ENCODE measurements at places on chromosomes 5 and 9. TPM values are rescaled to one million over a fixed set of nuclear protein-coding genes. Genes with fewer than 3 reads are reported as not detected.
A peak's percentile ranks its signal among the peaks of the same experiment; 100 is the strongest.

The SOHLH1 gene
- polyA plus RNA-seq = not detected

The FBP2 gene
- polyA plus RNA-seq = not detected

The ADAMTS19 gene
- 0.08 TPM for polyA plus RNA-seq

The CDH6 gene
- polyA plus RNA-seq = not detected

The NEUROG1 gene
- polyA plus RNA-seq = not detected

The TJP2 gene
- polyA plus RNA-seq = 65.5 TPM

The SPATA31A3 gene
- not detected for polyA plus RNA-seq

The LOX gene
- 0.13 TPM for polyA plus RNA-seq

The FCN1 gene
- polyA plus RNA-seq = not detected

The IL5 gene
- not detected for polyA plus RNA-seq

The PCDHB2 gene
- 1.1 TPM for polyA plus RNA-seq

DNA sequence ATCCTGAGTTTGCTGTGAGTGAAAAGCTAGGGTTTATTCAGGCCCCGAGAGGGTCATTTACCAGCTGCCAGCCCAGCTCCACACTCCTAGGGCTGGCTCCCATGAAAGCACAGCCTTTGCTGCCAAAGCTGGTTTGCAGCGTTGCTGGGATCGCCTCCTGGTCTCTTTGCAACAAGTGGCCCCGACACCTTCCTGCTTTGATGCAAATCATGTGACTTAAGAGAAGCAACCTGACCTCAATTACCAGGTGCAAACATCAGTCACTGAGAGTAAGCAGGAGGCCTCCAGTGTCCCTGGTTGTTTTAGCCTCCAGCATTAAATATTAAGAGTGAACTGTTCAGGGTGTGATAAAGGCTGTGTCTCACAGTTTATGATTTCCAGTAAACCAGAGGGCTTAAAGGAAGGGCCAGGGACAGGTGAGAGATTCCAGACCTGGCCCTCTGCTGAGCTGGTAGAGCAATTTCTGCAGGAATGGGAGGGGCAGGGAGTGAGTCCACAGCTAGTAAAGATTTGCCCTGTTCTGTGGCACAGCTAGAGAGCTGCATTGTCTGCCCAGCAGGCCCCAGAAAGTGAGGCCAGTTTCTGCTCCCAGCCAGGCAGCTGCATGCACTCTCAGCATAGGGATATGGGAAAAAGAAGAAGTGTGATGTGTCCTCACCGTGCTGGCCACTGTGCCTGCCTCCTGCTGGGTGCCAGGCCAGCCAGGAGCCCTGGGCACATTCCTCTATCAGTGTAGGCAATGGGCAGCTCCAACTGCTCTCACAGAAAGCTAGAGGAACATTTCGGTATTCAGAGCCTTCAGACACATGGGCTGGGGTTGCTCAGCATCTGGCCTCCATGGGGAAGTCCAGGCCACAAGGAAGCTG is 58.0 kb downstream of the SLC22A5 start:
- DNase-seq = no peak

- DNase-seq = no peak
Observed at GRCh38 chr5:3139499-3139931, 388.0 kb upstream of the IRX2 start.

- DNase-seq = no peak
Observed at GRCh38 chr9:18384066-18384465, 89.9 kb upstream of the ADAMTSL1 start.

GRCh38 chr9:69093471-69094103 is 58.0 kb downstream of the FXN start:
- no peak for DNase-seq

DNA sequence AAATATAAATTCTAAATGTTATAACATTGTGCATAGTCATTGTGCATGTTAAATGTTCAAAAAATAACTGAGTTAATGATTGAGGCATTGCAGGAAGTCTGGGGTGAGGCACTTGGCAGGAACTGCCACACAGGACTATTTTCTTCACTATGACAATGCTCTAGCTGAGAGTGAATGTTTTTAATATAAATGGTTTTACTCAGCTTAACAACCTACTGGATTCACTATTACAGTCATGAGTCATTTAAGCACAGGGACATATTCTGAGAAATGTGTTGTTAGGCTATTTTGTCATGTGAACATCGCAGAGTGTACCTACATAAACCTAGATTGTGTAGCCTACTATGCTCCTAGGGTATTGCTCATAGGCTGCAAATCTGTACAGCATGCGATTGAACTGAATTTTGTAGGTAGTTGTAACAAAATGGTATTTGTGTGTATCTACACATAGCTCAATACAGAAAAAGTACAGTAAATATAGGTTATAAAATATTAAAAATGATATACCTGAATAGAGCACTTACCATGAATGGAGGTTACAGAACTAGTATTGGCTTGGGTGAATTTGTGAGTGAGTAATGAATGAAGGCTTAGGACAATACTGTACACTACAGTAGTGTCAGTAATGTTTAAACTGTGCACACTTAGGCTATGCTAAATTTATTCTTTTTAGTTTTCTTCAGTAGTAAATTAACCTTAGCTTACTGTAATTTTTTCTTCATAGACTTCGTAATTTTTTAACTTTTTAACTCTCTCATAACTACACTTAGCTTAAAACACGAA is 346.1 kb upstream of the PTGER4 start:
- no peak for DNase-seq

DNA sequence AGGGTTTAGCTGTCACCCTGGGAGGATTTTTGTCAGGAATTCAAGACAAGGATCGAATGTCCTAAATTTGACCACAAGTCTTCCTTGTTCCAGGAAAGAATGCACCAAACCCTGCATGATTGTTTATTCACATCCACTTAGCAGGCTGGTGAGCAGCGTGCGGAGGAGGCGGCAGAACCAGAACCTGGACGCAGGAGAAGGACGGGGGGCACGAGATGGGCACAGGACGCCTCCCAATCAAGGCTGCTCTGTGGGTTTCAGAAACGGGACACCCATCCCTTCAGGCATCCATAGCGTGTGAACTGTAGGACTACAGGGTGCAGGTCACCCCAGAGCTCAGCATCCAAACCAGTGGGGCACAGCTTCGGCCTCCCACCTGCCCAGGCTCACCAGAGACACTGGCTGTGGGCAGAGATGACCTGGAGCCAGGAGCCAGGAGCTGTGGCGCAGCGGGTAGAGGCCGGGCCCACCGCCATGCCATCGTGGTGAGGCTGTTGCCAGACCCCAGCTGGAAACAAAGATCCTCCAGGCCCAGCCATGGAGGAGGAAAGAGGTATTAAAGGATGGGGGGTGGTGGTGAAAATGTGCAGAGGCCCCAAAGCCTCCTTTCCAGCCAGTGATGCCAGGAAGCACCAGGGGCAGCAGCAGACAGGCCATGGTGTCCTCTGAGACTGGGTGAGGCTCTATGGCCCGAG is 32.3 kb upstream of the ADAMTS2 start:
- no peak for DNase-seq

DNA sequence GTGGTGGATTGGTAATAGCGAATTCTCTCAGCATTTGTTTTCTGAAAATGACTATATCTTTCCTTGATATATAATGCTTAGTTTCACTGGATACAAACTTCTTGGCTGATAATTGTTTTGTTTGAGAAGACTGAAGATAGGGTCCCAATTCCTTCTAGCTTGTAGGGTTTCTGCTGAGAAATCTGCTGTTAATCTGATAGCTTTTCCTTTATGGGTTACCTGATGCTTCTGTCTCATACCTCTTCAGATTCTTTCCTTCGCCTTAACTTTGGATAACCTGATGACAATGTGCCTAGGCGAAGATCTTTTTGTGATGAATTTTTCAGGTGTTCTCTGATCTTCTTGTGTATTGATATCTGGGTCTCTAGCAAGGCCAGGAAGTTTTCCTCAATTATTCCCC is 94.7 kb upstream of the ACO1 start:
- DNase-seq = no peak

GRCh38 chr9:134731497-134732391 is 90.1 kb downstream of the COL5A1 start:
- DNase-seq = no peak

DNA sequence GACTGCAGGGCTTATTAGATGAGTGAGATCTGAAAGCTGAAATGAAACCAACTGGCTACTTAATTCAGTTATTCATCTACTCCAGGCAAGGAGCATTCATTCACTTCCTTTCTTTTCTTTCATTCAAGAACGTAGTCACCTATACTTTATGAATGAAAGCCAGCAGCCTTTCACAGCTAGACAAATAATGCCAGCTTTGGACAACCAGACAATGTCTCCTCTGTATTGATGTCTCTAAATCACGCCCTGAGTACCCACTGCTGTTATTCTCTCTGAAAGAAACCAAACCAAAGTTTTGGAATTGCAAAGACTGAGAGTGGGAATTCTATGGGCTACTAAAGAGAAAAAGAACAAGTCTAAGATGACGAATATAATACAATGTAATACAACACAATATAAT is 121.2 kb upstream of the PTPN3 start:
- DNase-seq = no peak

DNA sequence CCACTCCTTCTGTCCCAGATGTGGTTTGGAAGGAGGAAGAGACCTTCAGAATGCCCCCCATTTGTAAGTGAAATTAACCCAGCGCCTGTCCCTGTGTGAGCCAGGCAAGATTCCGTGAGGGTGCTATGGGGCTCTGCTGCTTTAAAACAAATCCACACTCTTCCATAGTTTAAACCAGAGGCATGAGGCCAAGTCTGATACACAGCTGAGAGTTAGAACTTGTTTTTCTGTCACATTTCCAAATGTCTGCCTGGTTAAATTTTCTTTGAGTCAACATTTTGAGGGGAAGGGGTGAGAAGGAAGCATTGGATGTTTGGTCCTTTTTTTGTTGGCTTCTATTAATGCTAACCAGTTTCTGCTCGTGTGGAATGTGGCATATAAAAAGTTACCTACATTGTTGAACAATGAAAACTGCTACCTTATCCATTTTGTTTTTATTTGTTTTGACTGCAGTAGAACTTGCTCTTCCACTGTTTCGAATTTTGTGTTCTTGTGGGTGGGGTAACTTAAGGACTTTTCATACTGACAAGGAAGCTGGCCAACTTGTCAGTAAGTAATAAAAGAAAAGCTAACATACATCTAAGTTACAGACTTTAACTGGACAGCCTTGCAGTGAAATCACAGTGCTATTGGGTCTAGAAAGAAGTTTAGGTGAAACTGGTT is 12.9 kb downstream of the RGMB start:
- no peak for DNase-seq

- DNase-seq = no peak
Observed at GRCh38 chr9:33318225-33318624, 27.9 kb downstream of the NFX1 start.

DNA sequence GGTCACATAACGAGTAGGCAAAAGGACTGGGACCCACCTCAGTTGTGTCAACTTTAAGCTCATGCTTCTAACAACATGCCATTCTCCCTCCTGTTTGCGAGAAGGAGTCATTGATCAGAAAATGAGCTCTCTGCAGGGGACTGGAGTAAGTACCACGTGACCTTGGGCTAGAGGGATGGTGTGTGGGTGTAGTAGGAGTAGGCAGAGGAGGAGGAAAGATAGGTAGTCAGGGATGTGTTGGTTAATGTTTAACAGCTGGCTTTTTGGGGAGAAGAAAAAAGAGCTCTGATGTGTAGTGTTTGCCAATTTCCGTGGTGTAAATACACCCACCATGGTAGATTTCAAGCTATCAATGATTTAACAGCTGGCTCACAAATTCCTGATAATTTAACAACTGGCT is 160.3 kb upstream of the TBC1D2 start:
- no peak for DNase-seq

DNA sequence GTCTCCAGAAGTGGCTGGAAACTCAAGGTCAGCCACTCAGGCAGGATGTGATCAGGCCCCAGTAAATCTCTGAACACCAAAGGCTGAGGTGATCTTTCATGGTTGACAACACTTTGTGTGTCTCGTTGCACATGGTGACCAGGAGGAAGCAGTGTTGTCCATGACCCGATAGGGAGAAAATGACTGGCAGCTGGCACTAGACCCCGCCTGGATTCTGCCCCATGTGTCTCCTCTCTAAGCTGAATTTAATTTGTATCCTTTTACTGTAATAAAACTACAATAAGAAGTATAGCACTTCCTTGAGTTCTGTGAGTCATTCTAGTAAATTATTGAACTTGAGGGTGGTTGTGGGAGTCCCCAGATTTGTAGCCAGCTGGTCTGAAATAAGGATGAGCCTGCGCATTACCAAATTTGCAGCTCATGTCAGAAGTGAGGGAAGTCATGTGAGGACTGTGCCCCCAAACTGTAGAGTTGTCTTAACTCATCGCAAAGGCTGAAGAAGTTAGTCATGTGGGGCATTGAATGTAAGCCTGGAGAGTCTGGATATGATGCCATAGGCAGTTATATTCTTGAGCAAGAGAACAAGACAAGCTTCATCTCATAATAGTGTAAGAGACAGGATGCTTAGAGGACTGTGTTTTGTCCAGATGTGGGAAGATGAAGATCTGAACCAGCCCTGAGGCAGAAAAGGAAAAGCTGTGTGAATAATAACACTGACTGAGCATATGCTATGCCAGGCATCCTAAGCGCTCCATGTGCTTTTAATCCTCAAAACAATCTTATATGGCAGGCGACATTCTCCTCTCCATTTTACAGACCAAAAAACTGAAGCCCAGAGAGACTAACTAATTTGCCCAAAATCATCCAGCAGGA is 55.9 kb downstream of the TMEM215 start:
- no peak for DNase-seq

DNA sequence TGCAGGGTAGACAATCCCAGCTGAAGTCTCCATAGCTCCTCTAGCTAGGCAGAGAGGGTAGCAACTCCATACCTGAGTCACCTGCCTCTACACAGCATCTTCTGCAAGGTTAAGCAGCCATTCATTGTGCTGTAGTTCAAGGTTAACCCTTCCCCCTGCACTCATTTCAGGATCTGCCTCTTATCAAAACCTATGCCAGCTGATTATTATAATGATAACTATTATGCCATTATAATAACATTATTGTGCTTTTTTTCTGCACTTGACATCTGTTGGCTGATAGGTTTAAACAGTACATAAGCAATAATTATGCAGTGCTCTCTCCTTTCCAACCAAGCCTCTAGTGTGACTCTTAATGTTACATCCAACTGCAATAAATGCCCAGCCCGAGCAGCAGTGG is 17.3 kb downstream of the SIL1 start:
- no peak for DNase-seq

DNA sequence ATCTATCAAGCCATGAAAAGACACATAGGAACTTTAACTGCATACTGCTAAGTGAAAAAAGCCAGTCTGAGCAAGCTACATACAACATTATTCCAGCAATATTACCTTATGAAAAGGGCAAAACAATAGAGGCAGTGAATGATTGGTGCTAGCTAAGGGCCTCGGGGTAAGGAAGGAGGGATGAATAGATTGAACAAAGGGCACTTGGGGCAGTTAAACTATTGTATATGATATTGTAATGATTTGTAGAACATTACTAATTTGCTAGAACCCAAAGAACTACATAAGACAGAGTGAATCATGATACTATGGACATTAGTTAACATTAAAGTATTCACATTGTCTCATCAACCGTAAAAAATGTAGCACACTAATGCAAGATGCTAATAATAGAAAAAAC is 218.3 kb downstream of the FBXO4 start:
- DNase-seq = peak; percentile 4

DNA sequence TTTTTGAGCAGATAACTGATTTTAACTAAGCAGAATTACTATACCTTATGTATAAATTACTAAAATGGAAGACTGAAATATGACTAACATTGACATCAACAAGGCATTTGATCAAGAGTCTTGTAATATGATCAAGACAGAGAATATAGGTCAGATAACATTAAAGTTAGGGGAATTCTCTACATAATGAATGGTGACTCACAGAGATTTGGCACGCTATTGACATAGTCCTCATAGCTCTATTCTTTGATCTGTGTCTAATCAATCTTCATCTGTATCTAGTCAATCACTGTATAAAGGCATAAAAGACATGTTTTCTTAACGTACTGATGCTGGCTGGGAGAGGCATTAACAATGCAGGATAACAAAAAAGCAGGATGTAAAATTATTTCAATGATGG is 17.4 kb downstream of the ABITRAM start:
- no peak for DNase-seq

All from keratinocyte (primary cell).